ENCODE measurements at places on chromosomes 2 and 18. TPM values are rescaled to one million over a fixed set of nuclear protein-coding genes. Genes with fewer than 3 reads are reported as not detected.

DNA sequence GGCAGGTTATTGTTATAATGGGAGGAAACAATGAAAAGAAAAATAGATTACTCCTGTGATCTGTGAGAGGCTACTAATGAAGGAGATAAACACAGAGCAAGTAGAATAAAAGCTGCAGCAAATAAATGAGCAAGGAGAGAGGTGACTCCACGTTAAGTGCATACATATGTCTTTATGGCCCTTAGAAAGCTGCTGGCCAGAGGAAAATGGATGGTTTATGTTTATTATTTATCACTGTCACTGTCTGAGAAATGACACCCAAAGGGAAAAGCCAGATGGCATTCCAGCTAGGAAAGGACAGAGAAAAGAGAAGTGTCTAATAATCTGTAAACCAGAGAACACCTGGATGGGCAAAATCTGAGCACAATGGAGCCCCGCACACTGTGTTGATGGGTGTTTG is 122.9 kb upstream of the DDX18 start:
- H3K4me3 ChIP-seq = no peak overlapping the region
- H3K36me3 ChIP-seq = no peaks in the 10 kb centered on the region
- no peaks in the 10 kb centered on the region for H3K27me3 ChIP-seq
- H3K4me1 ChIP-seq = no peaks in the 10 kb centered on the region

GRCh38 chr2:173164396-173164795 is 88.8 kb downstream of the MAP3K20 start:
- no peaks in the 10 kb centered on the region for H3K36me3 ChIP-seq
- H3K27ac ChIP-seq = no peak overlapping the region
- H3K4me1 ChIP-seq = no peaks in the 10 kb centered on the region
- no peak overlapping the region for H3K4me3 ChIP-seq

DNA sequence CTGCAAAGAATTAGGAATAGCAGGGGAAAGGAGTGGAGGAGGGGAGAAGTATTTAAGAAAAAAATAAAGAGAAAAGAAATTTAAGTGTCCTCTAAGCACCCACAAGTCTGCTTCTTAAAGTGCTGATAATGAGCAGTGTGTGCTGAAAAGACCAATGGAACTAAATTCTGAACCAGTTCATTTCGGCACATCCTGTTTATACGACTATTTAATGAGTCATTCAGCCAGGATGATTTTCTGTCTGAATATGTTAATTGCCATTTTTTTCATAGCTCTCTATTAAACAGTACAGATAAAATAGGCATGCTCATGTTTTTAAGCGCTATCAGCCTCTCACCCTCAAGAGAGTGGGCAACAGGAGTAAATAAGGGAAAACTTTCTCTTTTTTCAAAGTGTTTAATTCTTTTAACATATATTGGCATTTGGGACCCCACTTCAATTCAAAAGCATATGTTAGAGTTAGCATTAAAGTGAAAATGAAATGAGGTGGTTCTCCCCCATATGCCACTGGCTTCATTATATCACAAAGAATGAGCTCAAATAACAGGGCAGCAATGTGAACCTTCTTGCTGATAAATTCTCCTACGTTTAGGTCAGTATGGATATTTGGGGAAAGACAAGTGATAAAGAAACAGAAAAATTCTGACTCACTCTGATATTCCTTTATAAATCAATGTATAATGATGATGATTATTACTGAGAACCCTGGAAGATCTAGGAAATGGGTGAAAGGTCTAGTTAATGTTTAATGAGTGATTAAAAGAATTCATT is 87.5 kb downstream of the TCF4 start:
- H3K27me3 ChIP-seq = no peaks in the 10 kb centered on the region
- no peak overlapping the region for H3K27ac ChIP-seq
- no peaks in the 10 kb centered on the region for H3K36me3 ChIP-seq
- H3K4me3 ChIP-seq = no peak overlapping the region
- no peaks in the 10 kb centered on the region for H3K4me1 ChIP-seq

DNA sequence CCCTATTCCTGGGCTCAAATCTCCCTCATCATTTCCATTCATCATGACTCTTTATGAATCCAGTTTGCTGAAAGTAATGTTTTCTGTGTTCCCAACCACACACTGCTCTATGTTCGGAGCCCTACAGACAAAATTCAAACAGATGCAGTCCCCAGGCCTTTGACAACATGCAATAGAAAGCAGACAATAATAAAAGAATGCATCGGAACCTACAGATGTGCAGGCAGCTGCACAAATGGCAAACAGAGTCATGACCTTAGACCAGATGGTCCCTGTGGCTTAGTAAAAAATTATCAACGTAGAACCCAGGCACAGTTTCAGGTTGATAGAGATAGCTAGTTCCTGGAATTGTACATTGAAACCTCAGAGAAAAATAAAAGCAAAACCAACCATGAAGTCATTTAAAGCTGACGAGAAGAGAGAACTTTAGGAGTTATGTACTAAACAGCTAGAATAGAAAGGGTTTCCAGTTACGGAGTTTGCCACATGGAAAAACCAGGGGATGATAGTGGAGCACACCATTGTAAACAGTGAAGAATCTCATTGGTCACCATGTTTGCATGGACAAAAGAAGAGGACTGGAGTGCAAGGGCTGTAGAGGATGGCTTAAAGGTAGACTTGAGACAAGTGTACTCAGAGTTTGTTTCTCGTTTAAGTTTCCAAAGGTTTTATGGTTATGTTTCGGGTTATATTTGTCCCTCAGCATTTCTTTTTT is 23.2 kb upstream of the ACVR1 start:
- H3K4me3 ChIP-seq = no peak overlapping the region
- no peaks in the 10 kb centered on the region for H3K27me3 ChIP-seq
- H3K36me3 ChIP-seq = no peaks in the 10 kb centered on the region
- H3K4me1 ChIP-seq = no peaks in the 10 kb centered on the region
- no peak overlapping the region for H3K27ac ChIP-seq
- DNase-seq = no peak

GRCh38 chr2:19351499-19351898 is 6.9 kb downstream of the OSR1 start:
- H3K4me1 ChIP-seq = no peaks in the 10 kb centered on the region
- H3K27me3 ChIP-seq = peaks cover 39% of the 10 kb centered on the region
- no peak overlapping the region for H3K27ac ChIP-seq
- DNase-seq = no peak
- no peaks in the 10 kb centered on the region for H3K36me3 ChIP-seq
- no peak overlapping the region for H3K4me3 ChIP-seq

- no peak overlapping the region for H3K4me3 ChIP-seq
- H3K36me3 ChIP-seq = no peaks in the 10 kb centered on the region
- no peaks in the 10 kb centered on the region for H3K4me1 ChIP-seq
- DNase-seq = no peak
These were observed 96.1 kb downstream of the NRP2 start for GRCh38 chr2:205778356-205778755.

L3MBTL4 gene
- total RNA-seq = 15.2 TPM

UGT1A5 gene
- 2.1 TPM for total RNA-seq

CCDC150 gene
- 2.3 TPM for total RNA-seq
